COR-L47 (cell line): ENCODE measurements at places on chromosomes 1 and 21.

DNA sequence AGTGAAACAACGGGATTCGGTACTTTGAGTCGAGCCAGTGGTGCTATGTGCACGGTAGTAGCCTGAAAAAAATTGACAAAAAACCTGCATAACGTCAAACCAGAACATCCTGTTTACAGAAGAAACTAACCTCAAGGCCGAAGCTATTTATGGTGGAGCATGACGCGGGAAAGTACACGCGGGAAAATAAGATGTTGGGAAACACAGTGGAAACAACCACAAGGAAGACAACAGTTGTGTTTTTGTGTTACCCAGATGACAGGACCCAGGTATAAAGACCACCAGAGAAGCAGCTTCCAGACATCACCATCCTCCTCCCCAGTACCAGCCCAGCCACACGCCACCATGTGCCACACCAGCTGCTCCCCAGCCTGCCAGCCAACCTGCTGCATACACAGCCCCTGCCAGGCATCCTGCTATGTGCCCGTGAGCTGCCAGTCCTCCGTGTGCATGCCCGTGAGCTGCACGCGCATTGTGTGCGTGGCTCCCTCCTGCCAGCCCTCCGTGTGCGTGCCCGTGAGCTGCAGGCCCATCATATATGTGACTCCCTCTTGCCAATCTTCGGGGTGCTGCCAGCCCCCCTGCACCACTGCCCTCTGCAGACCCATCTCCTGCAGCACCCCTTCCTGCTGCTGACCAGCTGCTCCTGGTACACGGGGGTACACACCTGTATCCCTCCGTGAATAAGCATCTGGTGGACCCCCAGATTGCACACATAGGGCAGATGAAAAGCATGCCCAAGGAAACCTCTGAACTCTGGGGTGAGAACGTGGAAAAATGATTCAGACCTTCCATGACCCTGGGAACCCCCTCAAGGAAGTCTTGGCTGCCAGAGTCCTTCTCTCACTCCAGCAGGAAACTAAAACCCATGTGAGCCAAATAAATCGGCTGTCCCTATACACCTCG is at the start of gene KRTAP12-3:
Gene KRTAP12-3, plus strand, starts transcription at position 298 of the 906 bp plus-strand sequence. Its CDS starts 48 bp downstream, at position 346.
- DNase-seq = no peak

DNA sequence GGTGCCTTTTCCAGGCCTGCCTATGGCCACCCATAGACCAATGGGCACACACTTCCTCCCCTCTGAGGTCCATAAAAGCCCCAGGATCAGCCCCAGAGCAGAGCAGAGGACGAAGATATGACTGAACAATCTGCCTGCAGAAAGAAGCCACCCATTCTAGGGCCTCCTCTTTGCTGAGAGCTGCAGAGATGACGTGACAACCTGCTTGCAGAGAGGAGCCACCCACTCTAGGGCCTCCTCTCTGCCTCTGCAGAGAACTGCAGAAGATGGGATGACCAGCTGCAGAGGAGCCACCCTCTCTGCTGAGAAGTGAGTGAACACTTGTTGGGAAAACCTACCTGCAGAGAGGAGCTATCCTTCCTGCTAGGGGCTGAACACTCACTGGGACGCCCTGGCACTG is 79.7 kb downstream of the SCMH1 start:
- no peak for DNase-seq

DNA sequence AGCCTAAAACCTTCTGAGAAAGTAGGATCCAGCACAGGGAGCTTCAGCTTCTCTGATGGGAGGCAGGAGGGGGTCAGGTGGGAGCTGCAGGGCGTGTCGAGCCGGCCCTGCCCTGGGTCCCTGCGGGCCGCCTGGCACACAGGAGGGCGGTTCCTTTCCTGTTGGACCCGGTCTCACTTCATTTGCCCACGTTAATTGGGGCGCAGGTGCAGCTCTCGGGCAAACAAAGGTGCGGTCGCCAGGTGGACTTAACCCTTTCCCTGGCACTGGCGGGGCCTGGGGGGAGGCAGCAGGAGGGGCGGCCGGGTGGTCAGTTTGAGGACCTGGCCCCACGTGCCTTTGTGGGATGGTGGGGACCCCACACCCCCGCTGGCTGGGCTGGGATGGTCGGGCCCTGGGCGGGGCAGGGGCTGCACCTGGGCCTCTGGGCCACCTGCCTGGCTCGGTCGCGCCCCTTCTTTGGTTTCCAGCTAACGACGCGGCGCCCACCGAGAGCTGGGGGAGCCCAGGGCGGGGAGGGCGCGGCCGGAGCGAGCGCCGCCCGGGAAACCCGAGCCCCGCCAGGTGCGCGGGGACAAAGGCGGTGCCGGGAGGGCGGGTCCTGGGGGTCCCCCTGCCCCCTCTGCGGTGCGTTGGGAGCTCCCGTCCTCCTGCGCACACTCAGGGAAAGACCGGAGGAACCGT is 20.8 kb upstream of the C1orf159 start:
- DNase-seq = peak; percentile 92

- no peak for DNase-seq
These were observed 24.5 kb upstream of the RGS1 start for GRCh38 chr1:192550922-192551534.

DNA sequence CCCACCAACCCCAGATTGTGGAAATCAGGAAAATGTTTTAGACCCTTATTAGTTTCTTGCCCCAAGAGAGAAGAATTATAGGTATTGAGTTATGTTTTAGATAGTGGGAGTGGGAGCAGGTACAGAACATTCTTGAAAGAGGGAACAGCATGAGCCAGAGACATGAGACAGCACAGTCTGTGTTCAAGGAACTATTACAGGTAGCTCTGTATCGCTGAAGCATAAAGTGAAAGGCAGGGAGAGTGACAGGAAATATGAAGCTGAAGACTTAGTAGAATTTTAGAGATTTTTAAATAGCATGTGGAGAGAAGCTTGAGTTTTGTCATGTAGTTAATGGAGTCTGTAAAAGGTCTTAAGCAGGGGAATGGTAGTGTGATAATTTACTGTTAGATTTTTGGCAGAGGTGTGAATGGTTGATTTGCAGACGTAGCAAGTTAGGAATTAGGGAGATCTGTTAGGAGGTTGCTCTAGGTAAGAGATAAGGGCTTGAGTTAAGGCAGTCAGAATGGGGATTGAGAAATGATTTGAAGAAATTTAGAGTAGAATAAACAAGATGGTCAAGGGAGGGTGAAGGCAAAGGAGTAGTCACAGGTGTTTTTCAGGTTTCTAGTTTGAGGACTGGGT is 11.6 kb downstream of the SUCO start:
- DNase-seq = no peak

DNA sequence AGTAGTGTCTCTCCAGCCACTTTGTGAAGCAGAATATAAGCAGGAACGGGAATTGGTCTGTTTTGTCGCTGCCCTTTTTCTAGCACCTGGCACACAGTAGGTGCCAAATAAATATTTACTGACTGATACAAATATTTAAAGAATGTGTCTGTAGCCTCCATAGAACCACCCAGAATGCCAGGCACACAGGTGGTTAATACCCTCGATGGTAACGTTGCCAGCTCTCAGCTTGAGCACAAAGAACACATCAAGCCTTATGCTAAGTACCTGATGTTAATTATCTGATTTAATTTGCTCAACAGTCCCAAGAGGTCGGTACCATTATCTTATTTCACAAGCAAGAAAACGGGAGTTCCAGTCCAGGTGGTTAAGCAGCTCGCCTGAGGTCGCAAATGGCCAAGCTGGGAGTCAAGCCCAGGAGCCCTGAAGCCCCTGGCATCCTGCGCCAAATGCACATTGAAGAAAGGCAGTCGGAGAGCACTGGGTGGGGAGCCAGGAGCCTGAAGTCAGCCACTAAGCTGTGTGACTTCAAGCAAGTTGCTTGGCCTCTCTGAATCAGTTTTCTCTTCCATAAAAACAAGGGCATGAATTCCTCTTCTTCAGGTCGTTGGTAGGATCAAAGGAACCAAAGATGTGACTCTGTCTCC is 26.4 kb downstream of the HSPG2 start:
- no peak for DNase-seq

DNA sequence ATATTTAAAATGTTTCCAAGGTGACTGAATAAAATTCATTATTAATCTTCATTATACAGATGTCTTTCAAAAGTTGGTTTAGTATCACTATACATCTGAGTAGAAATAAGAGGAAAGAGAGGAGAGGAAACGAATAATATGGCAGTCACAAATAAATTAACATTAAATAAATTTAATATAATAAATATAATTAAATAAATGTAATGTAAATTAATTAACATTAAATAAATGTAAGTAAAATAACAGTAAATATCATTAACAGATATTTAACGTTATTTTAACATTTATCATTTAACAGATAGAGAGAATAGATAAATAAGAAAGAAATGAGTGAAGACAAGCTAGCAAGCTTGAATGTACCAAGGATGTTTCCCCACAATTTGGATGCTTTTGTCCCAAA is 592.7 kb downstream of the NEGR1 start:
- DNase-seq = no peak

- no peak for DNase-seq
These were observed 84.6 kb downstream of the SYT2 start for GRCh38 chr1:202625416-202626360.

GRCh38 chr1:59903141-59903754 is 23.3 kb downstream of the CYP2J2 start:
- no peak for DNase-seq

DNA sequence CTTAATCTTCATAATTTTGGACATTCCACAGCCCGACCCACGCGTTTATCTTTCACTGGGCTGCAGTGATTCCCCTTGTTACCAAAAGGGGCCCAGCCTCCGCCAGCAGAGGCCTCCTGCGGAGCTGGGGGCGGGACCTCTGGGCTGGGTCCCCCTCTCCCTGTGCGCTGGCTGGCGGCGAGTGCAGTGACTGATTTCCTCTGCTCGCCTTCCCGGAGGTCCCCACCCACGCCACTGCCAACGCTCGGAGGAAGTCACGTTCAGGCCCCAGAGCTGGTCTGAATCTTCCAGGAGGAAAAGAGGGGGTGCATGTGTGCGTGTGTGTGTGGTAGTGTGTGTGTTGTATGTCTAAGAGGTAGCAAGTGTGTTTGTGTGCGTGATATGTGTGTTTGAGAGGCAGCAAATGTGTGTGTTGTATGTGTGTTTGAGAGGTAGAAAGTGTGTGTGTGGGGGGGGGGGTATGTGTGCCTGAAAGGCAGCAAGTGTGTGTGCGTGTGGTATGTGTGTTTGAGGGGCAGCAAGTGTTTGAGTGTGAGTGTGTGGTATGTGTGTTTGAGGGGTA is 35.0 kb upstream of the JAK1 start:
- DNase-seq = no peak

- peak; percentile 86 for DNase-seq
These were observed 1.2 kb upstream of the NEGR1 start for GRCh38 chr1:72283307-72284083.

DNA sequence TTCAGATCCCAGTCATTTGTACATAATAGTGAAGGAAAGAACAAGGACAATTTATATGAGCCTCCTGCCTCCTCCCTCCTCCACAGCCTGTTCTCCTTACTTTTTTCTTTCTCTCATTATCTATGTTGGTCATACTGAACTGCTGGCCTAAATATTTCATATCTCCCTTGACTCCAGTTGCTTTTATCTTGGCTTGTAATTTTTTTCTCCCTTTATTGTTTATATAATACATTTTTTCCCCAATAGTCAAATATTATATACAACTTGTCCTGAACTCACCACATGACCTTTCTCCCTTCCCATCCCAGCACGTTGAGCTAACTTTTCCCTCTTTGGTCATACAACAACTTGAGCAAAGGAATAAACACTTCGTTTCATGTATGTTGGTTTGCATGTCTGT is 752.1 kb downstream of the LTN1 start:
- no peak for DNase-seq

GRCh38 chr1:205597691-205598314 is 34.0 kb downstream of the ELK4 start:
- no peak for DNase-seq

GRCh38 chr1:178739285-178740045 is 14.4 kb downstream of the RALGPS2 start:
- no peak for DNase-seq

- no peak for DNase-seq
These were observed at the start of gene TIAM1 for GRCh38 chr21:31343680-31344480. TSS of gene TIAM1 (minus strand) at chr21:31344261. CDS start at chr21:31266972, 77,289 bp downstream.

- peak; percentile 89 for DNase-seq
These were observed at the start of gene ARHGEF16 for GRCh38 chr1:3453891-3454810. TSS of gene ARHGEF16 (plus strand) at chr1:3454665. CDS start at chr1:3463085, 8,420 bp downstream.

DNA sequence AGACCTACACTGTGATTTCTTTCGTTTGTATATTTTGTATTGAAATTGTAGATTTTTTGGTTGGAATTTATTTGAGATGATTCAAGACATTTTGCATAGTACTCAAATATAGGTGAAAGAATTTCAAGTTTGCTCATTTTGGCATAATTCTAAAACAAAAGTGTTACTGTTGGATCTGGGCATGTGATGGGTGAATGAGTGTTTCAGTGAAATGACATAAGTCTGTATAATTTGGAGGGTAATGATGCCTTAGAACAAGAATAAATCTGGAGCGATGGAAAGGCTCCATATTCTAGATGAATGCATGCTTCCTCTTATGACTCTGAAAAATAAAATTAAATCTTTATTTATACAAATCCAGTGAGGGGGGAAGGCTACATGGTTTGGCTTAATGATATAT is 41.0 kb downstream of the NFIA start:
- no peak for DNase-seq

DNA sequence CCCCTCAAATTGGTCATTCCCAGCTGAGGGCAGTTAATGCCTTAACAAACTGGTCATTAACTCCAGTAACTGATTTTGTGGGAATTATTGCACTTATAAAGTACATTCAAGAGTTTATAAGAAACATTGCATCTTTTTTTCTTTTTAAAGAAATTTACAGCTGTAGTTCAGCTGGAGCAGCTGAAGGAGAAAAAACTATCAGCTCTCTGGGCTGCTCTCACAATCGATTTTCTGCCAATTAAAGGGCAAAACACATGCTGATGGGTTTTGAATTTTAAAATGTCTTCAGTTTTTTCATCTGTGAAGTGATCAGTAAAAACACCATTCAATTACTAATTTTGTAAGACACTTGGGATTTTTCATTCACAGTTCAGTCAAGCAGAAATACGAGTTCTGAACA is 74.7 kb downstream of the KIFAP3 start:
- DNase-seq = no peak

GRCh38 chr21:41923631-41924367 is 30.0 kb downstream of the C2CD2 start:
- DNase-seq = no peak

DNA sequence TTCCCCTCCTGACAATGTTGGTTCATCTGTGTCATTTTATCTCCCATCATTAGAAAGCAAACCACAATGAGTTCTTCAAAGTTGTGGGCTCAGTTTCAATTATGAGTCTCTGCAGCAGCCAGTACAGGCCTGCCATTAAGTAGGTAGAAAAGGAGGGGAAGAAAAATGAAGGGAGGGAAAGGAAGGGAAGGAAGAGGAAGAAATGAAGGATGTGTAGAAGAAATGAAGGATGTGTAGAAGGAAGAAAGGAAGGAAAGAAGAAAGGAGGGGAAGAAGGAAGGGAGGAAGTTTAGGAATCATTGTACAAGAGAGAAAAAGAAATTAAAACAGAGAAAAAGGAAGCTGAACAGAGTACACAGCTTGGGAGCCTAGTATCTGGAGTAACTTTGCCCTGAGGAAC is 498.3 kb upstream of the DAB1 start:
- no peak for DNase-seq

GRCh38 chr1:160781914-160782689 is 13.9 kb upstream of the LY9 start:
- no peak for DNase-seq

- DNase-seq = no peak
These were observed 841 bp downstream of the SNX27 start for GRCh38 chr1:151612501-151613281.
